EH (cell line): ENCODE measurements at places on chromosomes 5 and 9.

- DNase-seq, result no peak
Measured at GRCh38 chr9:37324691-37325490, 97.6 kb upstream of the GRHPR start.

DNA sequence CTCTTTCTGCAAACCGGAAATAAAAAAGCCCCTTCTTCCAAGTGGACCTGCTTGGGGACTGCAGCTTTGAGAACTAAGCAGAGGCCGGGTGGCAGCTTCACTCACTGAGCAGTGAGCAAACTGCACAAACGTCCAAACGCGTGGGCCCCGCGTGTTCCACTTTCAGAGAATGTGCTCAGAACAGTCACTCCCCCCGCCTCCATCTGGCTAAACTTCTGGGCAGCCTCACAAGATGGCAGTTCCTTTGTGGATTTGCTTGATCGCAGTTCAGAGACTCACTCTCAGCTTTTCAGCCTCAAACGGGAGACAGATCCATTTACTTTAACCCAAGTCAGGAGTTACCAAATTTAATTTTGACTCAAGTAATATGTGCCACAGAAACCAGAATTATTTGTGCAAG lies 216.6 kb downstream of the TLE1 start:
- no peak for DNase-seq

DNA sequence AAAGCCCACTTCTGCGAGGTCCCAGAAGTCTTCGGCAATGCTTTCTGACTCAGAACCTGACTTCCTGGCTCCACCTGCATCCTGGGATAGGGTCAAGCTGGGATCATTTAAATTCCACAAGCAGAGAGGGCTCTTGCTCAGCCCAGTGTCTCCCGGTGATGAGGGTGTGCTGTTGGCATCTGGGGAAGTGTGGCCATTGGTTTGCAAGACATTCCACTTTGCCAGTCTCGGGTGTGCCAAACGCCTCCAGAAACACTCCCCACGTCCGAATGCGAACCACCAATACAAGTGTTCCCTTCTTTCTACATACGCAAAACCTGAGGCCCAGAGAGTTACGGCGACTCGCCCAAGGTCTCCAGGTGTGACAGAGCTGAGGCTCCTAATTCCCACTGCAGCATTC lies 43.1 kb upstream of the FCN2 start:
- DNase-seq, result no peak

GRCh38 chr9:92679413-92680165 lies 9.7 kb upstream of the IPPK start:
- no peak for DNase-seq

DNA sequence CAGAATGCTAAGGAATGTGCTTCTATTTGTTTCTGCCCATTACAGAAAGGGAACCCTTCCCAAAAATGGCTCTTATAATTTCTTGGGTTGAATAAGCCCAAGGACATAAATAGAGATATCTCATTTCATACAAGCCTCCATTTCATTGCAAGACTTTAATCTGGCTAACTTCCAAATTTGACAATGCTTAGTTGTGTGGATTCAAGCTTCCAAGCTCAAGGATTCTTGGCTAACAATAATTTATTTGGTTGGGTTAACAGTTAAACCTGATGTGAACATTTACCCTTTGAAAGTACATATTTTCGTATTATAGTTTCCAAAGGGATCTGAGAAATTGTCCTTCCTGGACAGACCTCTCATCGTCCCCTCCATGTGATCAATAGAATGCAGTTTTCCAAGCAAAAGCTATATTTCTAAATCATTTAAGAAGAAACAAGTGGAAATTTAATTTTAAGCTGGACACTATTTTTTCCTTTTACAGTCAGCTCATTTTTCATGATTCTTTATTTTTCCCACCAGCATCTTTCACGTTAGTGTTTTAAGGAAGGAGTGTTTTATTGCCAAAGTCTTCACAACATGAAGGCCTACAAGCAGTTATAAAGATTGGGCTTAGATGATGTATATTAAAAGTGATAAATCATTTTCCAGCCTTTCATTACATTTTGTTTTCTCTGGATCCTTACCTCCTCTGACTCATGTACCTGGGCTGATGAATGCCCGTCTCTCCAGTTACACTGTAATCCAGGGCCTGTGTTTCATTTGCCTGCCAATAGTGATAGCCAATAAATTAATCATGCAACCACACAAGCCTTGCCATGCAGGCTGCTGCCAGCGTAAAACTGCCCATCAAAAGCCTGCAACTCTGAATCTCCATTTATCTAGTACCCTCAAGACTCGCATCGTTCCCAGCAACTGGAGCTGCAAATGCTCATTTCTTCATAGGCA lies 176.7 kb downstream of the NTRK2 start:
- DNase-seq, result no peak

GRCh38 chr5:80302636-80303035 lies 17.2 kb upstream of the SPZ1 start:
- no peak for DNase-seq

GRCh38 chr9:96056226-96056625 lies 180.7 kb downstream of the ERCC6L2 start:
- no peak for DNase-seq

DNA sequence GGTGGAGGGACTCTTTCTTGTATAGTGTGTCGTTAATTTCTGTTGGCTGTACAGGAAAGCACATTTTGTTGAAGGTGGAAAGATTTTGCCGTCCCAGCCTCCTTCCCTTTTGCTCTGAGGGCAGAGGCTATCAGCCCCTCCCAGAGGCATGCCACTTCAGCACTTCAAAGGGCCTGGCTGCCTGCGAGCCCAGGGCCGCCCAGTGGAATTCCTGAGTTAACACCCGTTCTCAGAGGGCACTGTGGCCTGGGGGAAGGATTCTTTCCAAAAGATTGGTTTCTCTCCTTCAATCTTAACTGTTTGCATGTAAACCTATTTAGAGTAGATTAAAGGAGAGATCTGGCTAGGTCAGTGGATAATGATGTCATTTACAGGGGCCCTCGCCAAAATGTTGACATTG lies 238.6 kb downstream of the FANCC start:
- DNase-seq, result peak; percentile 43

GRCh38 chr9:121914017-121914595 lies 179.0 kb downstream of the TTLL11 start:
- no peak for DNase-seq

GRCh38 chr9:105698348-105698870 lies 4.1 kb downstream of the TMEM38B start:
- DNase-seq, result no peak

GRCh38 chr9:37923118-37923795 lies 19.3 kb upstream of the SLC25A51 start:
- no peak for DNase-seq

DNA sequence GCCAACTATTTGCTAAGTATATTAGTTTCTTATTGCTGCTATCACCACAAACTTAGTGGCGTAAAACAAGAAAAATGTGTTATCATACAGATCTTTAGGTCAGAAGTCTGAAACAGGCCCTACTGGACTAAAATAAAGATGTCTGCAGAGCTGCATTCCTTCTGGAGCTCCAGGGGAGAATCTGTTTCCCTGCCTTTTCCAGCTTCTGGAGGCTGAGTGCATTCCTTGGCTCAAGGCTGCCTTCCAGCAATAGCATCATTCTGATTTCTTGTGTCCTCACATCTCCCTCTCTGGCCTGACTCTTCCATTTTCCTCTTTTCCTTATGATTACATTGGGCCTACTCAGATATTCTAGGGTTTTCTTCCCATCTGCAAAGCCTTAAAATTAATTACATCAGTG lies 15.9 kb downstream of the MAN2A1 start:
- peak; percentile 87 for DNase-seq

- DNase-seq, result no peak
Measured at GRCh38 chr5:30687461-30687860, 506.0 kb upstream of the CDH6 start.

DNA sequence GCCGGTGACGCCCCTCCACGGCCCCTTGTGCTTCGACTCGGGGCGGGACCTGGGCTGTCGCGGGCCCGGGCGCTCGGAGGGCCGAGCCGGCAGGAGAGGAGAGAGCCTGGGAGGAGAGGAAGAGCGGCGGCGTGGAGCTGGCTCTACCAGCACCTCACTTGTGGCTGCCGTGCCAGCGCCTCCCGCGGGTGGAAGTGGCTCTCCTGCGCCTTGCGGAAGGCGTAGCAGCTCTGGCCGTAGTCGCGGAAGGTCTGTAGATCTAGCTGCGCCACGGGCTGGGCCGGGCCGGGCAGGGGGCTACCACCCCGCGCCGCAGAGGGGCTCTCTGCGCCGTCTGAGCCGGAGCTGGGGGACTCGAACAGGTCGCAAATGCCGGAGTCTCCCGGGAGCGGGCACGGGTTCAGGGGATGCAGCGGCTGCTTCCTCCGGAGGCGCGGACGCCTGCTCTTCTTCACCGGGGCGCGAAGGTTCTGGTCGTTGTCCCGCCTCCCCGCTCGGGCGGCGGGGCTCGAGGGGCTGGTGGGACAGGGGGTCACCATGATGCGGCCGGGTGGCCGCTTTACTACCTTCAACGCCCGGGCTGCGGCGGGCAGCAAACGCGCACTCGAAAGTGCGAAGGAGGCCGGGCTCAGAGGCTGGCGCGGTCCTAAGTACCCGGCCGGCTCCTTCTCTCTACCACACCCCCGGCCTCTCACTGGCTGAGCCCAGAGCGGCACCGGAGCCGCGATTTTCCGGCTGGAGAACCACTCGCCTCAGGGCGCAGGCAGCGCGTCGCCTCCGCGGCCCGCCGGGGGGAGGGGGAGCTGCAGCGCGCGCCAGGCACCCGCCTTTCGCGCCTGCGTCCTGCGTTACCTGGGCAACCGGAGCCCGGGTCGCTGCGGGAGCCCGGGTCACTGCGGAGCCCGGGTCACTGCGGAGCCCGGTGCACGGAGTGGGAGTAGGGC lies at the start of gene CCNO:
Gene CCNO (minus strand): TSS at position 624 of the 944 bp plus-strand sequence. CDS start 85 bp downstream, at position 539.
- peak; percentile 80 for DNase-seq

DNA sequence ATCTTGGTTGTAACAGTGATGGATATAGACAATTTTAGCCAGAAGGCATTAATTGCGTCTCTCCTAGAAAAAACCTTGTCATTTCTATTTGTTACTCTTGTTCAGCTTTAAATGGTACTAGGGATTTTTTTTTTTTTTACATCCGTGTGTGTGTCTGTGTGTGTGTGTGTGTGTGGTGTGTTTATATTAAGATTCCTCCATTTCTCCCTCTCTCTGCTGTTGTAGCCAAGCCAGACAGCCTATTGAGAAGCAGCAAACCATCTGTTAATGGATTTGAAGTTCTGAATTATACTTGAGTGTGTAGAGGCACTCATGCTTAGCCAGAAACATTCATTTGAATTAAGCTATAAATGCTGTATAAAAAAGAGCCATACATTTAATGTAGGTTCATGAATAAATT lies 72.3 kb downstream of the SLF1 start:
- no peak for DNase-seq

- DNase-seq, result no peak
Measured at GRCh38 chr5:132476876-132477781, 13.4 kb downstream of the IRF1 start.

DNA sequence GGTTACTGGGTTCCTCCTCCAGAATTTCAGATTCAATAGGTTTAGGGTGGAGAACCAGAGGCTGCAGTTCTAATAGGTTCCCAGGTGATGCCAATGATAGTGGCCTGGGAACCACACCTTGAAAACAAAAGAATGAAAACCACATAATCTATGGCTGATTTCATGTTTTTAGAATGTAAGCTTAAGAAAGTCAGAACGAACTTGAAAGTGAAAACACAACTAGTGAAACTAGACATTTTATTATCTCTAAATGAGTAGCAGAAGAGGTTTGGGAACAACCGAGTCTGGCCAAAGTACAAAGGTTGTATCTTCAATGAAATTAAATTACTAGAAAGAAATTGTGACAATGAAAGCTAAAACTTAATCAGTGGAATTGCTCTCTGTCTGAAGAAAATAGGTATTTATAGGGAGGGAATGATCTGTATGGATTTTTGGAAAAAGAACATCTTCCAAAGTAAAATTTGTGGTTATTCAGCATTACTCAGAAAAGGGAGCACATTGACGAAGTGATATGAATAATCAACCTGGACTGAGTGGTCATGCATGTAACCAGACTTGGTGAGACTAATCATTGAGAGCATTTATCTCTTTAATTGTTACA lies 24.9 kb upstream of the CEP120 start:
- no peak for DNase-seq

DNA sequence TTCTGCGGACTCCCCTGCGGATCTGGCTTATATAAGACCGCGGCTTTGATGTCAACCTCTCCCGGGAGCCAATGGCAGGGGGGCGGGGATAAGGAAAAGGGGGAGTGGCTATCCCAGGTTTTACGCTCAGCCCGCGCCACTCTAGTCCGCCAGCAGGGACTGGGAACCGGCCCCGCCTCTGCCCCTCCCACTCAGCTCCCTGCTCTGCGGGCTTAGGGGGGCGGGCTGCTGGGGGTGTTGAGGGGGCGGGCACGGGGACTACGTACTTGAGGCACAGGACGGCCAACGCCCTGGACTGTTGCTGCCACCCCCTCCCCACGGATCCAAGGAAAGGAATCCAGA lies at the start of gene HAND1:
Gene HAND1 (minus strand): TSS at position 4 of the 342 bp plus-strand sequence. CDS start 219 bp downstream, outside the sequence.
- peak; percentile 47 for DNase-seq

DNA sequence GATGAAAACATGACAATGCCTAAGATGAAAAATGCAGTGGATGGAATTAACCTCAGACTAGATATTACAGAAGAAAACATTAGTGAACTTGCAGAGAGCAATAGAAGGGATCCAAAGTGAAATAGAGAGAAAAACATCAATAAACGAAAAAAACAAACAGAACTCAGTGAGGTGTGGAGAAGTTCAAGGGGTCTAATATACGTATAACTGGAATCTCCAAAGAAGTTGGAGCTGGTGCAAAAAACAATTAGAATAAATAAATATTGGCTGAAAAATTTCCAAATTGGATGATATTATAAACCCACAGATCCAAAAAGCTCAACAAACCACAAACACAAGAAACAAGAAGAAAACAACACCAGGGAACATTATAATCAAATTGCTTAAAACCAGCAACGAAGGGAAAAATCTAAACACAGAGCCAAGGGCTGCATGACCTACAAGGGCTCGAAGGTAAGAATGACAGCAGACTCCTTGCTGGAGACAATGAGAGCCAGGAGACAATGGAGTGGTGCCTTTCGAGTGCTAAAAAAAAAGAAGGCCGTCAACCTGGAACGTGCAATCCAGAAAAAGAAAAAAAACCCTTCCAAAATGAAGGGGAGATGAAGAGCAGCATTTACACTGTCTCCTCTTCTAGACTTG lies 11.8 kb downstream of the FAM163B start:
- no peak for DNase-seq

- DNase-seq, result peak; percentile 21
Measured at GRCh38 chr9:127714951-127715469, 453 bp downstream of the PTRH1 start.

DNA sequence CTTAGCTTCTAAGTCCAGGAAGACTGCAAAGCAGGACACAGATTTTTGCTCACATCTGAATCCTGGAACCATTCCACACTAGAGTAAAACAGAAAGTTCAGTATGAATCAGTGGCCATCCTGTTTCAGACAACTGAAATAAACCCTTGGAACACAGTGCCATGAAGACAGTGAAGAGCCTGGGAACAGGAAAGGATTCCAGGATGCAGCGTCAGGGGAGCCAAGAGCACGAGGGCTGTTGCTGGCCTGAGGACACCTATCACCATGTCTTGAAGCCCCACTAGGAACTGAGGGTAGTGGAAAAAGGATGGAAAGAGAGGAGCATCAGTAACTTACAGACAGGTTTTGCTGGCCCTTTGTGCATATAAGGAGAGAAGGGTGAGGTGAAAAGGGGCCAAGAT lies 115.3 kb upstream of the FSTL4 start:
- peak; percentile 62 for DNase-seq

GRCh38 chr5:55151923-55152842 lies 7.8 kb upstream of the GPX8 start:
- peak; percentile 83 for DNase-seq

- no peak for DNase-seq
Measured at GRCh38 chr5:54523534-54523933, 6.0 kb downstream of the SNX18 start.

GRCh38 chr9:2085716-2086115 lies 70.6 kb downstream of the SMARCA2 start:
- peak; percentile 52 for DNase-seq

GRCh38 chr5:157857816-157858526 lies 974 bp downstream of the CLINT1 start:
- DNase-seq, result peak; percentile 34
